ENCODE measurements at places on chromosomes 7 and 10.
A peak's percentile ranks its signal among the peaks of the same experiment; 100 is the strongest.

DNA sequence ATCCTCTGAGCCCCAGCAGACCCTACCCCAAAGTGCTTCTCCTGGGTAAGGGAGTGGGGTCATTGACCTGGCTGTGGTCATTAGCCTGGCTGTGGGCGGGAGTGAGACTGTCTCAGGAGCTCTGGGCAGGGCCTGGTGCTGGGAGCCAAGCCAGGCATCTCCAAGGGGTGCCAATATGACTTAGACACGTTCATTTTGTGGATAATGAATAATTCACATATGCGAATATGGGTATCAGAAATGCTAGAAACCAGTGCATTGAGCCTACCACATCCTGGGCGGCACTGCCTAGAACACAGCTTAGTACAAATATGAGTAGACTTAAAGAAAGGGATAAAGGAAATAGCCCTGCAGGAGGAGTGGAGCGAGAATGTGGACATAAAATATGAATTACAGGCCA lies 14.4 kb upstream of the SRRM3 start:
- no peak for DNase-seq

GRCh38 chr10:12181065-12181775 lies 14.5 kb downstream of the NUDT5 start:
- peak; percentile 75 for DNase-seq

GRCh38 chr10:93897070-93897780 lies 3.4 kb downstream of the SLC35G1 start:
- no peak for DNase-seq

DNA sequence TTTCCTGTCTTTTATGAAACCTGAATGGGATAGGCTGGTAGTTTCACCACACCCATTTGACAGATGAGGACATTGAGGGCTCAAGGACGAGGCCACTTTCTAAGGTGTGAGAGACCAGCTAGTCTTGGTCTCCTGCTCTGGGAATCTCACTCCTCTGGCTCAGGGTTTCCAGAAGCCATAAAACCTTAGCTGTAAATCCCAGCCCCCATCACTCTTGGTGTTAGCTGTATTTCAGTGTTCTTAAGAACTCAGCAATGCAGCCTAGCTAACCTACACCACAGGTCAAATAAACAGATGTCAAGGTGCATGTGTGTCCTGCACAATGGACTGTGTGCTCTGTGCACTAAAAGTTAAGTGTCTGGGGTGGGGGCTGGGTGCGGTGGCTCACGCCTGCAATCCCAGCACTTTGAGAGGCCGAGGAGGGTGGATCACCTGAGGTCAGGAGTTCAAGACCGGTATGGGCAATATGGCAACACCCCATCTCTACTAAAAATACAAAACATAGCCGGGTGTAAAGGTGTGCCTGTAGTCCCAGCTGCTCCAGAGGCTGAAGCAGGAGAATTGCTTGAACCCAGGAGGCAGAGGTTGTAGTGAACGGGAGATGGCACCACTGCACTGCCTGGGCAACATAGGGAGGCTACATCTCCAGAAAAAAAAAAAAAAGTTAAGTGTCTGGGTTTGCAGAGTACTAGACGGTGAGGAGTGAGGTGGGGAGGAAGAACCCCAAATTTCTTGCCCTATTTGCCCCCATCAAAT lies 567 bp upstream of the EPO start:
- DNase-seq: no peak

- no peak for DNase-seq
Measured at GRCh38 chr7:96667026-96667425, 42.6 kb downstream of the SEM1 start.

GRCh38 chr10:22324893-22325271 lies 4.0 kb downstream of the BMI1 start:
- no peak for DNase-seq

- DNase-seq: no peak
Measured at GRCh38 chr7:25712500-25712899, 439.5 kb upstream of the NFE2L3 start.

DNA sequence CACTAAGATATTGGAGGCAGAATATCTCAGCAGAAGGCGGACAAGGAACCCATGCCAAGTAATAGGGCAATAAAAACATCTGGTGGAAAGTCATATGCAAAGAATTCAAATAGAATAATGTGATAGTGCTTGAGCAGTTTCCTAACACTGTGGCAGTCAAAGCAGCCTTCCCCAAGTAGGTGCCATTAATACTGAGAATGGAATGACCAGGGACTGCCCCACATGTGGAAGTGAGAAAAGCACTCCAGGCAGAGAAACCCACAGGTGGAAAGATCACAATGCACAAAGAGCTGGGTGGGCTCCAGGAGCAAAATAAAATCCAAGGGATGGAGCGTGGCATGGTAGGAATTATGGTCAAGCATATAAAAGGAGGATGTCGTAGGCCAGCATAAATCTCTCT lies 64.4 kb upstream of the NME8 start:
- DNase-seq: no peak

- no peak for DNase-seq
Measured at GRCh38 chr7:79930604-79931003, 204.0 kb upstream of the GNAI1 start.

GRCh38 chr7:137981668-137982067 lies 20.2 kb downstream of the CREB3L2 start:
- DNase-seq: no peak

Data from activated CD4-positive, alpha-beta T cell treated with anti-CD3 and anti-CD28 coated beads, Interleukin-2, amount 50 U/mL, for 48 hours (primary cell).